Lower leg skin (tissue), 4 donors: ENCODE measurements at places on chromosomes 16 and 17. TPM values are rescaled to one million over a fixed set of nuclear protein-coding genes. Genes with fewer than 3 reads are reported as not detected.

The ITGAL gene
- total RNA-seq, result 1.8 TPM

The DHRS7B gene
- 43.8 TPM for total RNA-seq

DNA sequence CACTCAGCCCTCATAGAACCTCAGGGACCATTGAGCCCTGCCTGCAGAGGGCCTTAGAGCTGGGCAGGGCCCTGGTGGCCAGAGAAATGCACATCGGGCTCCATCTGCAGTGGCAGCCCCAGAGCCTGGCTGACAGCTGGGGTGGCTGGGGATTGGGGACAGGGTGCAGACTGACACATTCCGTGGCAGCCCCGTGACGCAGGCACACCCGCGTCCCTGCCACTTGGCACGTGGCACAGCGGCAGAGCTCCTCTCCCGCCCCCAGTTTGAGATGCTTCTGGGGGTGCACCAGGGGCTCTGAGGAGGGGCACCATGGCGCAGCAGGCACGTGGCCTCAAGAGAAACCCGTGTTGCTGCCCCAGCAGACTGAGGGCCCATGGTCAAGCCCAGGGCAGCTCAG lies 2.2 kb downstream of the FBXL16 start:
- no peak for DNase-seq

DNA sequence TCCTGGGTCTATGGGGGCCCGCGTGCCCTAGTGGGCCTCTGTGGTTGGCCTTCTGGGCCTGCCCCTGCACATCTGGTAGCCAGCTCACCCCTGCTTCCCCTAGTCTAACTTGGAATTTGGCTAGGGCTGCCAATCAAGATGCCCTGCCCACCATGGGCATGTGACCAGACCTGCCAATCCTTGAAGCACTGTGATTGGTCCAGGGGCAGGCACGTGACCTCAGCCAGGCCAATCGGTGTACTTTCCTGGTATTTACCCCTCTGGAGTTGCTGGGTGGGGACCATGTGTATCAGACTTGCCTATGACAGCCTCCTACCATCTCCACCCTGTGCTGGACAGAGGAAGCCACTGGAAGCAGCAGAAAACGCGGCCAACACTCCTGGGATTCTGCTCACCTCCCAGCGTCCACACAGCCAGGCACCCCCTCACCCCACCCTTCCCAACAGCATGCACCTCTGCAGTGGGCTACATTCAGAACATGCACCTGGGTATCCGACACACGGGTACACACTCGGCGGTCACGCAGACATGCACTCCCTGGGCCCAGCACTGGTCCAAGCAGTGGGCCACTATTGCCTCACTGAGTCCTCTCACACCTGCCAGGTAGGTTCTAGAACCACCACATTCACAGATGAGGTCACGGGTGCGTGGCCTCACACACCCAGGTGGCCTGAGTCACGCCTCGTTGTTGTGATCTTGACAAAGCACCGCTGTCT lies 96.9 kb downstream of the RBFOX3 start:
- no peak for DNase-seq

DNA sequence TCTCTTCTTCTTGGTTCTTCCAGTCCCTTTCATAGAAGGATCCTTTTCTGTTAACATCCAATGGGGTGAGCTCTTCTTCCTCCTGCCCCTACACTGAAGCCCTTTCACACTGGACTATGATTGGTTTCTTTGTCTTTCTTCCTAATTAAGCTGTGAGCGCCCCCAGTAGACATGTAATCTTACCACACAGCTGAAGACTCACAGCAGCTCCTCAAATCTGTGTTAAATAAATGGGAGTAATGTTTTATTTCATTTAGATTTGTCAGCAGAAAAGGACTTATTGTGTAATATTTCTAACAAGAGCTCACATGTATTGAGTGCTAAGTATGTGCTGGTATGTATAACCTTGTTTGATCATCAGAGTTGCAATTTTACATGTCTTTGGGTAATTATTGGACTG lies 55.7 kb downstream of the TOX3 start:
- no peak for DNase-seq
